T-cell (primary cell): ENCODE measurements at places on chromosomes 1 and 21.

GRCh38 chr21:32921632-32922230, 104.0 kb upstream of the OLIG2 start:
- DNase-seq: peak; percentile 28

DNA sequence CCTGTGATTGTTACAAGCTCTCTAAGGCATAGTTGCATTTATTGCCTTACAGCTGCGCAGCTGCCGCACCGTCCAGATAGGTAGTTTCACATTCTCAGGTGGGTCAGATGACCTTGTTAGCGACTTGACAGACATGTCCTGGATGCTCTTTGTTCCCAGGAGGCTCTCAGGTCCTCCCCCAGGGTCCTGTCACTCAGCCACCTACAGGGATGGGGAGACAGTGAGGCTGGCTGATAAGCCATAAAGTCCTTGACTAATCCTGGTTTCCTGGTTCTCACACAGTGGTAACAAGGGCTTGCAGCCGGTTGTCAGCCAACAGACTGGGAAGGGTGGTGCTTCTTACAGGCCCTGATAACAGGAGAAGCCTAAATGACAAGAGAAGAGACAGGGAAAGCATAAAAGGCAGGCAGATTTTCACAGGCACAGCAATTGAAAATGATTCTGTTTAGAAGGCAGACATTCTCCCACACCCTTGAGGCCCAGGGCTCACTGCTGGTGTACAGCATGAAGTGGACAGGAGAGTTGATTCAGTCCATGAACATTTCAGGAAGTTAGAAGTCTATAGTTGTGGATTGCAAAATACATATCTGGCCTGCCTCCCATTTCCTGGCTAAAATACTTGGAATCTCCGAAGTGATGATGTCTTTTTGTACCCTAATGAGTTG, 2.9 kb downstream of the ARF1 start:
- no peak for DNase-seq

DNA sequence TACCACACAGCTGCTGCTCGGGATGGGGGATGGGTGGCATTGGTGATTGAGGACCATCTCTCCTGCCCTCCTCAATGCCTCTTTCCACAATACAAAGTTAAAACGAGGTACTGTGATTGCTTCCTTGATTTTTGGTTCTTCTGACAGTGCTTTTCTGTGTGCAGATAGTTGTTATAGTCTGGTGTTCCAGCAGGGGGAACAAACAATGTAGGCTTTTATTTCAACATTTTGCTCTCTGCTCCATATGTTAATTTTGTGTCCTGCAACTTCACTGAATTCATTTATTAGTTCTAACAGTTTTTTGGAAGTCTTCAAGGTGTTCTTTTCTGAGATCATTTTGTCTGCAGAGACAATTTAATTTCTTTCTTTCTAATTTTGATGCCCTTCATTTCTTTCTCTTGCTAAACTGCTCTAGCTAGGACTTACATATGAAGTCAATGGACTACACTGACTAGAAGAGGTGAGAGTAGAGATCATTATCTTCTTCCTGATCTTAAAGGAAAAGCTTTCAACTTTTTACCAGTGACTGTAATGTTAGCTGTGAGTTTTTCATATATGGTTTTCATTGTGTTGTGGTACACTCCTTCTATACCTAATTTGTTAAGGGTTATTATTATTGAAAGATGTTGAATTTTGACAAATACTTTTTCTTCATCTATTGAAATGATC, 45.4 kb downstream of the TNFSF18 start:
- no peak for DNase-seq

- DNase-seq: no peak
Measured at GRCh38 chr1:44408632-44409602, 3.9 kb downstream of the RNF220 start.

GRCh38 chr1:211013346-211014240, 120.4 kb downstream of the KCNH1 start:
- DNase-seq: no peak

DNA sequence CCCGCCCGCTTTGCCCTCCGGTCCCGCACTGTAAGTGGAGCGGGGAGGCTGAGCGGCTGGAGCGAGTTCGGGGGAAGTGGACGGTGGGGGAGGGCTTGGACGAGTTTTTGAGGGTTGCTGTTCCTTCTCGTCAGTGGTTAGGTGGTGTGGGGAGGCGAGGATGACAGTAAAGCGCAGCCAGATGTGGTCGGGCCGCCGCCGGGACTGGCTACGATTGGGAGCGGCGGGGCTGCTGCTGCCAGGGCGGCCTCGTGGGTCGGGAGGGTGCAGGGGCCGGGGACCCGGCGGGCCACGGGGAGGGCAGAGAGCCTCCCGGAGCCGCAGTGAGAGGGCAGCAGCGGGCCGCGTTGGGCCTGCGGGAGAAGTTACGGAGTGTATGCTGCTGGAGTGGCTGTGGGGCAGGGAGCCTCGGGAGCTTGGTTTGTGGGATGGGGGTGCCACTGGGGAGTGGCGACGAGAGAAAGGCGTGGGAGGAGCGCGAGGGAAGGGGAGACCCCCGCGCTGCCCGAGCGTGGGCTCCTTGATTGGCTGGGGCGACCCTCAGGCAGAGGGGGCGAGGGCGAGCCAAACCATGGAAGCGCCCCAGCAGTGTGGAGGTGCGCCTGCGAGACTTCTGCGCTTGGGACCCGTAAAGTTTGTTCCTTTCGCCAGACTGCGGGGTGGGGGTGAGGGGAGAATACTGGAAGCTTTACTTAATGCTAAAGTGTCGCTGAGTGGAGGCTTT, 2.1 kb downstream of the ADGRL2 start:
- no peak for DNase-seq
